ENCODE measurements at places on chromosomes 7 and 10.

- no peak for DNase-seq
Measured at GRCh38 chr10:118278649-118279048, 63.5 kb downstream of the FAM204A start.

DNA sequence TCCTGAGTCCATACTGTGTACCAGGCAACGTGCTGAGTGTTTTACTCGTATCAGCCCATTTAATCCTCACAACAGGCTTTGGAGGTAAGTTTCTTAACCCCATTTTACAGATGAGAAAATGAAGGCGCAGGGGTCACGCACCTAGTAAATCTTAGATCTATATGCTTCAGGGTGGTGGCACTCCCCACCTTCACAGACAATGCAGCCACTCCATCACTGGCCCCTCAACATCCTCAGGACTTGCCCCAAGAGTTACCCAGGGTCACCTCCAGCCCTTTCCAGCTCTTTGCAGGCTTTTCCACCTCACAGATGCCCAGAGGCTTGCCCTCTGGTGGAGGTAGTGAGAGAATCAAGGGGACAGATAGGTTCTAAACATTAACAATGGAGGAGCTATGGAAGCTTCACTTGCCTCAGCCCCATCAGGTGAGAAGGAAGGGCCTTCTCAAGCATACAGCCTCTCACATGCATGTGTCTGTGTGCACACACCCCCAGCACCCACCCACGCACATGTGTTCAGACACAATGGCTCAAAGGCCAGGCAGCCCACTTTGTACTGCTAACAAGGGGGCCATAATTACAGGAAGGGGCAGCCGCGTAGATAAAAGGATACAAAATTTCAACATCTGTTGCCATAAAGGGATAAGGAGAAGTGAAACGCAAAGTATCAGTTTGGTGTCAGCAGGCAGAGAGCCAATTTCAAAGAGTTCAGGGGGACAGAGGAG, 29.1 kb downstream of the DPCD start:
- DNase-seq, result no peak

- no peak for DNase-seq
Measured at GRCh38 chr10:34709637-34710390, 105.3 kb downstream of the PARD3 start.

DNA sequence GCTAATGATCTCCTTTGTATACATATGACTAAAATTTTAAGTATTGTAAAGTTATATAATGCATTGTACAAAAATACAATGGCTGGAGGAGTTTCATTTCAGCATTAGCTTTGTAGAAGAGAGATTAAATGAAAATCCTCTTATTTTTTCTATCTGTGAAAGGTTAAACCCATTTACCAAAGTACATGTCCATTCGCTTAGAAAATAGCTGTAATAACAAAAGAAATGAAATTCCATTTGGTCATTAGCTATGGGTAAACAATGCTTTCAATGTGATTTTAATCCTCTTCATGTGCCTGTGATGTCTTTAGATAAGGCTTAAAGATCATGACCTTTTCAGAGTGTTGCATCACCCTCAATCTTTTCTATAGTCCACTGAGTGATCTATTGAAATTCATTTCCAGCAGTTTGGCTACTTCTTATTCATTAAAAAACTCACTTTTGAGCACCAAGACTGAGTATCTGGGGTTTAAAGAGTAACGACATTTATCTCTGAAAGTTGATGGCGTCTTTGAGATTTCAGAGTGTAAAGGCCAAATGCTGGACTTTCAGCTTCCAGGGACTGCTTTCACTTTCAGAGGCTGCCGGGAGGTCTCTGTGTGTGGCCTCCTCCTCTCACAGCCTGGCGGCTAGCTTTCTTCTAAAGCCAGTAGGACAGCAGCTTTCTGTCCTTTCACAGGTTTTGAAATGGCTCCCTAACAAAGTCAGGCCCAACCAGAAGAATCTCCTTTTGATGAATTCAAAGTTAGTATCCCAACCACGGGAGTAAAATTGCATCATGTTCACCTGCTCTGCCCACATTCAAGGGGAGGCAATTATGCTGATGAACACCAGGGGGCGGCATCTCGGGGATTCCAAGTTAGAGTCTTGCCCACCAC, 701.4 kb upstream of the COBL start:
- no peak for DNase-seq

GRCh38 chr10:43692051-43692825, 43.6 kb upstream of the ZNF32 start:
- no peak for DNase-seq

DNA sequence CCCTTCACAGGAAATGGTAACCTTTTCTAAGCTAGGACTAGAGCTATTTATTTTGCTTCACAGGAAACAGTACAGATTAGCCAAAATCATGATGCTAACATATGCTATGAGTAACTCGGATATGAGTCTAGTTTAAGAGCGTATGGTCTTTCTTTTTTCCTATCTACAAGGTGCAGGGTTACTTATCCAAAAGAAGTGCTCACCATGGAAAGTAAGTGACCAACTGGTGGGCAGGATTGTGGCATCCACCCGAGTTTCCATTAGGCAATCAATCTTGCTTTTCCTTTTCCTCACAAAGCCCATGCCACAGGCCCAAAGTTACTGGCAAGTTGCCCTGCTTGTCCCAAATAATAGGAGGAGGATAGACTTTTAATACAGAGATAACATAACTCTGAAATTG, 765.1 kb upstream of the POM121L12 start:
- no peak for DNase-seq

DNA sequence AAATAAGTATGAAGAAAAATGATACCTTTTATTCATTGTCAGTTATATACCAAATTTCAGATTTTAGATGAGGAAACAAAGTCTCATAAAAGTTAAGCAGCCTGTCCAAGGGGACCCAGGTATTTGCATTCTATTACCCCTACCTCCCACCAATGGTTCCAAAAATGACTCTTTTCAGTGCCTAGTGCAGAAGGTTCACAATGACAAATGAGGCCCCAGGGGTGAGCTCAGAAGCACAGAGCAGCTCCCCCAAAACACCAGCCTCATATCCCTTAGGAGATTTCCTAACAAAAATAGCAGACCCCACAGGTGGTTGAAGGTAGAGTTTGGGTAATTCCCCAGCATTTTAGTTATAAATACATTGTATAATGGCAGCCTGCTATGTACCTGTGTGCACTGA, 168.6 kb downstream of the REEP3 start:
- DNase-seq, result no peak

- DNase-seq, result no peak
Measured at GRCh38 chr10:588246-589165, 101.0 kb downstream of the DIP2C start.

- DNase-seq, result no peak
Measured at GRCh38 chr10:32189400-32190084, 133.3 kb upstream of the KIF5B start.

- DNase-seq, result no peak
Measured at GRCh38 chr7:69467826-69468225, 130.4 kb upstream of the AUTS2 start.

GRCh38 chr10:86690657-86691084, 22.4 kb downstream of the LDB3 start:
- no peak for DNase-seq

- DNase-seq, result no peak
Measured at GRCh38 chr7:5342631-5343030, 59.9 kb downstream of the SLC29A4 start.

DNA sequence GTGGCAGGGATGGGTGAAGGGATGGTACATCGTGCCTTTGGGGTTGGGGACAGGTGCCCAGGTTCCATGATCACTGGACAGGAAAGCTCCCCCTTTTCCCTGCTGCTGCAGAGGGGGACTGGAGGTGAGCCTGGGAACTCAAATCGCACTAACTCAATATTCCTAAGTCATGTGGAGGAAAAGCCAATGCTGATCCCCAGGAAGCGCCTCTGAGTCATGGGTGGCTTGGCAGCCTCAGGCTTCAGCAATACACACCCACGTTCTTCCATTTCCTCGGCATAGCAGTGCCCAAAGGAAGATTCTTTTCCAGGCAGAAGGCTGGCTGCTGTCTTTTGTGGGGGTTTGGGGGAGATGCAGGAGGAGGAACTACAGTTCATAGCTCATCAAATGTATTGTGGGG, 165.8 kb downstream of the CCDC3 start:
- no peak for DNase-seq

DNA sequence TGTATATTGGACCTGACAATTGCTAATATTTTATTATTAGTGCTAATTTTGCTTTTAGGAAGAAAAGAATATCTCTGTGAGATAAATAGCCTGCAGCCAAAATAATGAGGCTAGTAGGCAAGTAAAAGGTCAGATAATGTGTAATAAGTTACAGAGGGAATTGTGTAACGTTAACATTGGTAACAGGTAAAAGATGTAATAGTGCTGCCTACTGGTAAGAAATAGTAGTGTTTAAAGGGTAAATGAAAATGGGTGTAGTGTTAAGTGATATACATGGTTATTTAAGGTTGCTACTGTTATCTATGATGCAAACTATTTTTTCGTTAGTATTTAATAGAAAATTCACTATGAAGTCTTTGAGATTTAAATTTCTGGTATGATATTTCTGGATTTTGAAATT, 9.2 kb upstream of the FOXP2 start:
- no peak for DNase-seq

- DNase-seq, result no peak
Measured at GRCh38 chr10:131898713-131899112, 2.1 kb upstream of the PPP2R2D start.

GRCh38 chr7:16585540-16585939, 58.9 kb downstream of the LRRC72 start:
- no peak for DNase-seq

- no peak for DNase-seq
Measured at GRCh38 chr10:124008187-124008586, 85.2 kb downstream of the CHST15 start.

- DNase-seq, result no peak
Measured at GRCh38 chr10:67923551-67923950, 39.1 kb downstream of the SIRT1 start.

GRCh38 chr7:129169171-129169671, 19.2 kb upstream of the SMO start:
- peak; percentile 74 for DNase-seq

GRCh38 chr10:131248376-131249165, 63.0 kb downstream of the TCERG1L start:
- DNase-seq, result no peak

DNA sequence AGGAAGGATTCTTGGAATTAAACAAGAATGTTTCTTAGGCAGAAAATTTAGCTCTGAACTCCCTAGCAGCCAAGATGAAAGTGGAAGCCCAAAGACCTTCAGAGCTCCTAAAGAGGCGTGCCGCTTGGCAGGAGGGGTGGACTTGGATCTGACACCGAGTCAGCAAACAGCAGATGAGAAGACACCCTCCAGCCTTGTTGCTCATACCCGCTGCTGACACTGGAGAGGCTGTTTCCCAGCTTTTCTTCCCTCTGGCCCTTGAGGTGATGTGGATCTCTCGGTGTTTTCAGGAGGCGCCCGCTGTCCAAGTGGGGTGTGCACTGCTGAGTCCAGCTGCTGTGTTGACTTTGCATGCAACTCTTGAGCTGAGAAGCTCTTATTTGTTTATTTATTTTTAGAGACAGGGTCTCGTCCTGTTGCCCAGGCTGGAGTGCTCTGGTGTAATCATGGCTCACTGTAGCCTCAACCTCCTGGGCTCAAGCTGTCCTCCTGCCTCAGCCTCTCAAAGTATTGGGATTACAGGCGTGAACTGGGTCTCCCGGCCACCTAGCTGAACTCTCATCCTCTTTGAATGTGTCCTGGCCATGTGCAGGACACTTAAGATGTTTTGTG, 21.5 kb downstream of the SLC18A2 start:
- no peak for DNase-seq

GRCh38 chr10:126469692-126470091, 81.4 kb upstream of the ADAM12 start:
- no peak for DNase-seq

GRCh38 chr7:51000956-51001355, 218.3 kb upstream of the GRB10 start:
- DNase-seq, result no peak

DNA sequence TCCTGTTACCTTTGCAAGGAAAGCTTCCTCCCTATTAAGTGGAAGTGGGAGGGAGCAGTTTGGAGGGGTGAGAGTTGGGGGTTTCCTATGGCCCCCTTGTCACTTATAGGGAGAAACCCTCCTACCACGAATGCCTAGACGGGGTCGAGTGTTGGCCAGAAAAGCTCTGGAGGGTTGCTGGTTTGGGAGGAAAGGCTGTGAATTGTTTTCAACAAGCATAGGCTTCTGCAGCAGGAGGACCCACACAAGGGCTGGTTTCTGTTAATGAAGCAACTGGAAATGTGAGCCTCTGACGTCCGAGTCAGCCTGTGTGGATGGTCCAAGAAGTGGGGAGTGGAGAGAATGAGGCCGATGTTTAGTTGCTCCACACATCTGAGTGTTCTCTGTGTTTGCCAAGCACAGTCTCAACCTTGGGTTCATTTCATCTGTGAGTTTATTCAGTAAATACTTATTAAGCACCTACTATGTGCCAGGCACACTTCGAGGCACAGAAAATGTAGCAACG, 37.3 kb upstream of the LEP start:
- no peak for DNase-seq

GRCh38 chr10:24307696-24308485, 99.0 kb downstream of the KIAA1217 start:
- no peak for DNase-seq

GRCh38 chr7:15866753-15867152, 180.3 kb upstream of the MEOX2 start:
- no peak for DNase-seq

GRCh38 chr7:41038211-41038610, 664.7 kb downstream of the INHBA start:
- no peak for DNase-seq

DNA sequence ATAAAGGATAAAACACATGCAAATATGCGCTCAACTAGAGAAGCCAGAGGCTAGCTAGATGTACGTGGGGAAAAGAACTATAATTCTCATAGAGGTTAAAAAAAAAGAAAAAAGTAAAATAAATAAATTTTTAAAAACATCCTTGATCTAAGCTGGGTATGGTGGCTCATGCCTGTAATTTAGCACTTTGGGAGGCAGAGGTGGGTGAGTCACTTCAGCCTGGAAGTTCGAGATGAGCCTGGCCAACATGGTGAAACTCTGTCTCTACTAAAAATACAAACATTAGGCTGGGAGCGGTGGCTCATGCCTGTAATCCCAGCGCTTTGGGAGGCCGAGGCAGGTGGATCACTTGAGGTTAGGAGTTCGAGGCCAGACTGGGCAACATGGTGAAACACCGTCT, 18.6 kb upstream of the HSPA12A start:
- no peak for DNase-seq

- peak; percentile 89 for DNase-seq
Measured at GRCh38 chr7:37916673-37917660, at the start of gene SFRP4. Gene SFRP4 (minus strand): TSS chr7:37916817. CDS start chr7:37916537, 280 bp downstream.

GRCh38 chr7:114758661-114759227, 163.2 kb upstream of the MDFIC start:
- no peak for DNase-seq

GRCh38 chr7:74104702-74105101, 21.1 kb downstream of the LIMK1 start:
- DNase-seq, result no peak

Data from left forelimb (tissue), 1 donor.